ENCODE measurements at places on chromosomes 5 and 9. TPM values are rescaled to one million over a fixed set of nuclear protein-coding genes. Genes with fewer than 3 reads are reported as not detected.

DNA sequence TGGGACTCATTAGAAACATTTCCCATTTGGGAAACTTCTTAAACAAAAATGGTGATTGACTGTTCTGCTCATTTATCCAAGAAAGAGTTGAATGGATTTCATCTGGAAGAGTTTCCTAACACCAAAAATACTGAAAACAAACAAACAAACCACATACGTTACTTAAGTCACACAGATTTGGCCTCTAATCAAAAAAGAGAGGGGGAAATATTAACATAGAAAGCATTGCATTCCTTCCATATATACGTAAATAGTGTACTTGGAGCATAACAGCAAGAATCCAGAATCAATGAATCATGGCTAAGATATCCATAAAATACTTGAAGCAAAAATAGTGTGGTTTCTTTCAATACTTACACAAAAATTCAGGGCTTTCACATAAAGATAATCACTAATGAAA is 189.8 kb upstream of the MAP3K1 start:
- no peak for DNase-seq

DNA sequence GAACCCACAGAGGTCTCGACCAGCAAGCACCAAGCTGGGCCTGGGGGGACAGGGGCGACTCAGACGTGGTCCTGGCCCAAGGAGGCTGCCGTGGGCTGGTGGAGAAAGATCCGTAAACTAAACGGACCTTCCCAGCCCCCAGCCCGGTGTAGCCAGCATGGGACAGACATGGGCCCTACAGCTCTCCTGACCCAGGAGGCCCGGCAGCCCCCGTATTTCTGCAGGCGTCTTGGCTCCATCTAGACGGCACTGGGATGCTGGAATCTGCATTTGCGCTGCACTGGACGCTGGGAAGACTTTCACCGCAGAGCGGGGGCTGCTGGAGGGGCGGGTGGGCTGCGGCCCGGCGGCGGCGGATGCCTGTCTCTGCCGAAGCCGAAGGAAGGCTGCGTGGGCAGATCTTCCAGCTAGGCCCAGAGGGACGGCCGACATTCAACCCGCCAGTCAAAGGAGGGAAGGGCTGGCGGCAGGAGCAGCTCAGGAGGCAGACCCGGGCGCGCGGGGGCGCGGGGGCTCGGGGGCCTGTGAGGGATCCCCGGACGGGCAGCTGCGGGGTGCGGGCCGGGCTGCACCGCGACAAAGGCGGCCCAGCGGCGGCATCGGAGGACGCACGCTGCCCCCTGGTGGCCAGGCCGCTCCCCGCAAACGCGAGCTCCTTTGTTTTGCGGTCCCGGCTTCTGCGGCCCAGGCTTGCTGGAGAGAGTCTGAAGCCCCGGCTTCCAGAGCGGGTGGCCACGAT is 266.2 kb downstream of the NSG2 start:
- peak; percentile 88 for DNase-seq

Gene PCDHB14
- total RNA-seq: 5.2 TPM

Gene BASP1
- total RNA-seq: 3.8 TPM

All from right cardiac atrium (tissue), 5 donors.